ENCODE measurements at places on chromosomes 5 and 9. TPM values are rescaled to one million over a fixed set of nuclear protein-coding genes. Genes with fewer than 3 reads are reported as not detected.

Gene SLC6A18
- total RNA-seq = not detected

Gene DBH
- total RNA-seq = 0.22 TPM

Gene DEPDC1B
- 5.3 TPM for total RNA-seq

Gene SLC6A7
- total RNA-seq = not detected

Gene DOCK8
- 9.0 TPM for total RNA-seq

Gene CDH9
- total RNA-seq = not detected

Gene GGTA1
- 11.6 TPM for total RNA-seq

Gene AQP7
- total RNA-seq = 14.1 TPM

Gene ENHO
- total RNA-seq = 13.9 TPM

DNA sequence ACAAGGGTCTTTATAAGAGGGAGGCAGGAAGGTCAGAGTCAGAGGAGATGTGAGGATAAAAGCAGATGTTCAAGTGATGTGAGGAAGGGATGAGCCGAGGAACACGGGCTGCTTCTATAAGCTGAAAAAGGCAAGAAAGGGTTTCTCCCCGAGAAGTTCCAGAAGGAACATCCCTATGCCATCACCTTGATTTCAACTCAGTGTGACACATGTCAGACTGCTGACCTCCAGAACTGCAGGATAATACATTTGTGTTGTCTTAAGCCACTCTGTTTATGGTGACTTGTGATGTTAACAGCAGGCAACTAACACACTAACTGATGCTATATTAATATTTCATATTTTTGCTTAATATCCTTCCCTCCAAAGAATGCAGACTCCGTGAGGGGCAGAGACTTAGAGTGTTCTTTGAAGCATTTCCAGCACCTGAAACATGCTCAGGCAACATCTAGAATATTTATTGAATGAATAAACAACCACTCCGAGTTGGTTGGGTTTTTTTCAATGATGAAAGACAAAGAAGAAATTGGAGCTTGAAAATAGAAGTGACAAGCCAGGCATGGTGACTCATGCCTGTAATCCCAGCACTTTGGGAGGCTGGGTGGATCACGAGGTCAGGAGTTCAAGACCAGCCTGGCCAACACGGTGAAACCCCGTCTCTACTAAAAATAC, 77.6 kb upstream of the ADRA1B start:
- no peaks in the 10 kb centered on the region for H3K4me1 ChIP-seq
- no peaks in the 10 kb centered on the region for H3K36me3 ChIP-seq
- H3K4me3 ChIP-seq = no peak overlapping the region
- H3K27ac ChIP-seq = no peak overlapping the region

DNA sequence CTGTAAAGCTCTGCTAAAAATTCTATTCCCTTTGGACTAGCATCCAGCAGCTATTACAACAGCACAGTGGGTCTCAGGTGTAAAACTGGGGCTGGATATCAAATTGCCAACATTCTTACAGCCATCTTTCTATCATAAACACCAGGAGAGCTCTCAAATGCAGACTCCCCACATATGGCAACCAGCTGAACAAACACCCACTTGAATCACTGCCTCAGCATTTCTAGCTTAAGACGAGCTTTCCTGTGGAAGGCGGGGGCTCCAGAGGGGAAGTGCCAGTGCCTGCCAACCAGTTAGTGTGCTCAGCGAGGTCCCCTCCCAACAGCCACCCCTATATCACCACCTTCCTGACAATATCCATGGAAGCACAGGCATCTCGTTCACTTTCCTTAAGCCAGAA, 62.2 kb downstream of the IPPK start:
- no peak overlapping the region for H3K27ac ChIP-seq
- H3K27me3 ChIP-seq = no peaks in the 10 kb centered on the region
- H3K4me3 ChIP-seq = no peak overlapping the region
- no peaks in the 10 kb centered on the region for H3K36me3 ChIP-seq
- H3K4me1 ChIP-seq = no peaks in the 10 kb centered on the region

GRCh38 chr5:58188262-58188651, 271.6 kb downstream of the PLK2 start:
- no peak overlapping the region for H3K4me3 ChIP-seq
- no peak for DNase-seq

DNA sequence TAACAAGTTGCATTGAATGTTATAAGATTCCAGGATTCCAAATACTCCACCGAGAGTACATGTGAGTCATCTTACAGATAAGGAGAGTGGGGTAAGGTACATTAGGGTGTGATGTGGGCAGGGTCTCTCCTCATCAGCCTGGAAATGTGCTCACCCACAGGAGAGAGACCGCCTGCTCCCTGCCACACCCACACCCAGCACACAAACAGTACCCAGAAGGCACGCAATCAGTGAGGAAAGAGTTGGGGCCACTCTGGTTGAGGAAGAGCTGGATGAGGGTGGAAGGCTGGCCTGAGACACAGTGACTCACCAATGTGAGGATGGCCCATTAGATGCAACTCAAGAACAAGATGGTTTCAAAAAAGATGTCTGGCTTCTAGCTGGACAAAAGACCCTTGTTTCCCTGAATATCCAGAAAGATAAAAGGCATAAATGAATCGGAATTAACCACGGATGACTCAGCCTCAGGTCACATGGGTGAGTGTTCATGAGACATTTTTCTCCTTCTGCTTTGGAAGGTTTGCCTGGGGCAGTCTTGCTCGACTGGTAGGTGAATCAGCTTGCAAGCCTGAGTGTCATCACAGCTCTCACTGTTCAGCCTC, 51.1 kb upstream of the LHFPL2 start:
- H3K4me3 ChIP-seq = no peak overlapping the region
- H3K4me1 ChIP-seq = no peaks in the 10 kb centered on the region
- no peak overlapping the region for H3K27ac ChIP-seq
- DNase-seq = no peak
- no peaks in the 10 kb centered on the region for H3K36me3 ChIP-seq

DNA sequence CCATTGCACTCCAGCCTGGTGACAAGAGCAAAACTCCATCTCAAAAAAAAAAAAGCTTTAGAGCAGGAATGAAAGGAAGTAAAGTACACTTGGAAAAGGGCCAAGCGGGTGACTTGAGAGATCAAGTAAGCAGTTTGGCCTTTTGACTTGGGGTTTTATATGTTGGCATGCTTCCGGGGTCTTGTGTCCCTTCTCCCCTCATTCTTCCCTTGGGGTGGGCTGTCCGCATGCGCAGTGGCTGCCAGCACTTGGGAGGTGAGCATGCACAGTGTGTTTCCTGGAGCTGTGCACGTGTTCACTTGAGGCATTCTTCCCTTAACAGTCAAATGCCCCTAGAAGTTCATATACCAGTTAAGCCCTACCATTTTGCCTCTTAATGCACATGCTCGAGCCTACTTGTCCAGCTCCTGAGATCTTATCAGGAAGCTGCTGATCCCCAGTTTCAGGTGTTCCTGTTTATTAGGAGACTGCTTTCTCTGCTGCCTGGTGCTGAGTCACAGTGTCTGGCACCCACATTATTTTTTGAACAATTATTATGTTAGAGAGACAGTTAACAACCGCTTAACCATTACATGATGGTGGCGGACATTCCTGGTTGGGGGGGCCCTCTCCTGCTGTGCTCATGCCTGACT, 32.6 kb upstream of the PRRC2B start:
- no peaks in the 10 kb centered on the region for H3K36me3 ChIP-seq
- H3K27me3 ChIP-seq = no peaks in the 10 kb centered on the region
- H3K4me3 ChIP-seq = no peak overlapping the region

- DNase-seq = no peak
- H3K36me3 ChIP-seq = peaks cover 20% of the 10 kb centered on the region
- H3K4me1 ChIP-seq = peaks cover 60% of the 10 kb centered on the region
These were observed 95.3 kb downstream of the ZNF608 start for GRCh38 chr5:124650951-124651662.

GRCh38 chr9:97487861-97488260, 13.6 kb upstream of the TMOD1 start:
- DNase-seq = no peak
- H3K36me3 ChIP-seq = no peaks in the 10 kb centered on the region
- H3K27ac ChIP-seq = no peak overlapping the region
- H3K27me3 ChIP-seq = no peaks in the 10 kb centered on the region

GRCh38 chr5:62600560-62601252, 22.1 kb downstream of the LRRC70 start:
- H3K4me3 ChIP-seq = no peak overlapping the region
- DNase-seq = no peak
- H3K36me3 ChIP-seq = no peaks in the 10 kb centered on the region

DNA sequence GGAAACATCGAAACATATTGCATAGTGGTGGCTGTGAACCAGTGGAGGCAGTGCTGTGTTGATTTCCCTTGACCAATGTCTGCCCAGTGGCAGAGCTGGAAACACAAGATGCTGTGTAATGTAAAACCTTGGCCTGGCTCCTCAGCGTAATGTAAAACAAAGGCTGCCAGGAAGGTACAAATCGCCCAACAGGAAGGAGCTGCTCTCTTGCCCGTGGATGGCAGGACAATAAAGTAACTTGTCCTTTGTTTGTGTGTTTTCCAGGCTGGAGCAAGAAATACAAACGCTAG, 143.4 kb downstream of the PALM2AKAP2 start:
- no peak for DNase-seq
- no peaks in the 10 kb centered on the region for H3K36me3 ChIP-seq
- no peaks in the 10 kb centered on the region for H3K4me1 ChIP-seq
- no peak overlapping the region for H3K4me3 ChIP-seq
- H3K27me3 ChIP-seq = no peaks in the 10 kb centered on the region
- H3K27ac ChIP-seq = no peak overlapping the region

GRCh38 chr5:175718401-175719108, 60.7 kb downstream of the HRH2 start:
- peak; percentile 23 for DNase-seq
- no peak overlapping the region for H3K27ac ChIP-seq
- no peak overlapping the region for H3K4me3 ChIP-seq
- no peaks in the 10 kb centered on the region for H3K4me1 ChIP-seq
- H3K36me3 ChIP-seq = no peaks in the 10 kb centered on the region

DNA sequence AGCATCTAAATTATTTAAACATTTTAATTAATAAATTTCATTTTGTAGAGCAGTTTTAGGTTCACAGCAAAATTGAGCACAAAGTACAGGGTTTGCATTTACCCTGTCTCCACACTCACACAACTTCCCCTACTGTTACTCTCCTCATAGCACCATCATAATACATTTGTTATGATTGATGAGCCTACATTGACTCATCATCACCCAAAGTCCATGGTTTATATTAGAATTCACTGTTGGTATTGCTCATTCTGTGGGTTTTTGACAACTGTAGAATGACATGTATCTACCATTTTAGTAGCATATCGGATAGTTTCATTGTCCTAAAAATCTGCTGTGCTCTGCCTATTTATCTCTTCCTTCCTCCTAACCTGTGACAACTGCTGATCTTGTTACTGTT, 411.1 kb upstream of the MPDZ start:
- no peak overlapping the region for H3K27ac ChIP-seq
- H3K4me3 ChIP-seq = no peak overlapping the region
- no peaks in the 10 kb centered on the region for H3K27me3 ChIP-seq
- H3K36me3 ChIP-seq = no peaks in the 10 kb centered on the region

GRCh38 chr5:113546703-113547183, 33.2 kb downstream of the YTHDC2 start:
- H3K4me1 ChIP-seq = no peaks in the 10 kb centered on the region
- H3K27me3 ChIP-seq = no peaks in the 10 kb centered on the region
- no peaks in the 10 kb centered on the region for H3K36me3 ChIP-seq
- H3K27ac ChIP-seq = no peak overlapping the region

- no peaks in the 10 kb centered on the region for H3K27me3 ChIP-seq
- no peak overlapping the region for H3K4me3 ChIP-seq
- no peak for DNase-seq
- no peak overlapping the region for H3K27ac ChIP-seq
These were observed 199.8 kb downstream of the GRIA1 start for GRCh38 chr5:153690236-153690635.

- no peaks in the 10 kb centered on the region for H3K4me1 ChIP-seq
- H3K4me3 ChIP-seq = no peak overlapping the region
- H3K27ac ChIP-seq = no peak overlapping the region
- no peaks in the 10 kb centered on the region for H3K36me3 ChIP-seq
These were observed 491.1 kb downstream of the ENC1 start for GRCh38 chr5:74149395-74149794.

DNA sequence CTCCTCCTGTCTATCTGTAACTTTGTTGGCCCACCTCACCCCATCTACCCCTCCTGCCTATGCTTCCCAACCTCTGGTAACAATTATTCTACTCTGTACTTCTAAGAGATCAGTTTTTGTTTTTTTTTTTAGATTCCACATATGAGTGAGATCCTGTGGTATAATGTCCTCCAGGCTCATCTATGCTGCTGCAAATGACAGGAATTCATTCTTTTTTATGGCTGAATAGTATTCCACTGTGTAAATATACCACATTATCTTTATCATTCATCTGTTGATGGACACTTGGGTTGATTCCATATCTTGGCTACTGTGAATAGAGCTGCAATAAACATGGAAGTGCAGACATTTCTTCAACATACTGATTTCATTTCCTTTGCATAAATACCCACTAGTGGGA, 8.0 kb upstream of the NPR2 start:
- no peak for DNase-seq
- no peak overlapping the region for H3K4me3 ChIP-seq
- no peaks in the 10 kb centered on the region for H3K27me3 ChIP-seq
- no peak overlapping the region for H3K27ac ChIP-seq

GRCh38 chr9:98453589-98454311, 198.3 kb upstream of the TBC1D2 start:
- peaks cover 15% of the 10 kb centered on the region for H3K4me1 ChIP-seq
- H3K27ac ChIP-seq = no peak overlapping the region
- DNase-seq = no peak
- no peak overlapping the region for H3K4me3 ChIP-seq
- H3K36me3 ChIP-seq = no peaks in the 10 kb centered on the region

GRCh38 chr9:108095496-108095895, 605.9 kb upstream of the KLF4 start:
- no peak for DNase-seq
- H3K27me3 ChIP-seq = no peaks in the 10 kb centered on the region
- no peaks in the 10 kb centered on the region for H3K36me3 ChIP-seq
- no peak overlapping the region for H3K4me3 ChIP-seq

- no peak for DNase-seq
- no peak overlapping the region for H3K4me3 ChIP-seq
- no peak overlapping the region for H3K27ac ChIP-seq
- no peaks in the 10 kb centered on the region for H3K36me3 ChIP-seq
- H3K4me1 ChIP-seq = no peaks in the 10 kb centered on the region
These were observed 992 bp downstream of the LCNL1 start for GRCh38 chr9:136983656-136984314.

GRCh38 chr9:72557549-72557948, 36.1 kb downstream of the TMC1 start:
- H3K4me3 ChIP-seq = no peak overlapping the region
- H3K4me1 ChIP-seq = peaks cover 42% of the 10 kb centered on the region
- no peaks in the 10 kb centered on the region for H3K36me3 ChIP-seq
- DNase-seq = no peak
- H3K27ac ChIP-seq = peak overlapping the region; percentile 78
- no peaks in the 10 kb centered on the region for H3K27me3 ChIP-seq

DNA sequence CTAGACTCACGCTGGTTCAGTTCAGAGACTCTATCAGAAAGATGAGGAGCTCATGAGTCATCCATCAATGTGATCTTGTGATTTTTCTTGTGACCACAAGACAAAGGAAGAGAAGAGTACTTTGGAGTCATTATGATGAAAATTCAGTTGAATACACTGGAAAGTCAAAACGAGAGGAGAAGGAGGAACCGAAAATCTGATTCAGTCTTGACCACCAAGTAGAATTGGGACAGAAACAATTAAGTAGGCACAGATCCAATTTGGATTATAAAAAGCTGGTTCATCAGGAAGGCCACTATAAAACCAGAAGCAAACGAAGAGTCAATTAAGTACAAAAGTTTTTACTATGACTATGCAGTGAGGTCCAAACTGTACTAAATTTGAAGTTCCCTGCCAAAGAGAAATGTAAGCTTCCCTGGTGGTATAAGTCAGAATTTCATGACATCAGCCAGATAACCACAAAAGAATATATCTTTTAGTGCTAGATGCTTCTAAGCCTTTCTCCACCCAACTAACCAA, 90.9 kb downstream of the THBS4 start:
- H3K4me3 ChIP-seq = no peak overlapping the region
- H3K27ac ChIP-seq = no peak overlapping the region
- H3K4me1 ChIP-seq = peaks cover 8% of the 10 kb centered on the region
- DNase-seq = peak; percentile 47
- no peaks in the 10 kb centered on the region for H3K36me3 ChIP-seq
- H3K27me3 ChIP-seq = no peaks in the 10 kb centered on the region
